ENCODE measurements at places on chromosomes 1 and 21. TPM values are rescaled to one million over a fixed set of nuclear protein-coding genes. Genes with fewer than 3 reads are reported as not detected.

DNA sequence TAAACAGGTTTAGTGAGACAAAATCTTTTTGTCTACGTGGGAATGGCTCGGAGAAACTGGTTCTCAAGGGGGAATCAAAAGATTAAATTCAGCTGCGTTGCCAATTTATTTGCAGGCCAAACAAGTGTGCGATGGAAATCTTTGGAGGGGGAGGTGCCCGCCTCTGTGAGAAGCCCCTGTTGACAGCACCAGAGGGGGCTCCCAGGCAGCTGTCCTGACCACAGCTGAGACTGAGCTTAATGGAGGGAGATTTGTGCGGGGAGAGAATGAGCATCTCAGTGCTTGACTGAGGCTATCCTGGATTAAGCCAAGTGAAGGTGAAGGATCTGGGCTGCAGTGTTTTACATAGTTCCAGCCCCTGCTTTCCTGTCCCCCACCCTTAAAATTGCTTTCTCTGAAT lies 169.7 kb downstream of the ATG4C start:
- DNase-seq = no peak

GRCh38 chr1:210434223-210434622 lies 105.5 kb downstream of the HHAT start:
- DNase-seq = no peak

DNA sequence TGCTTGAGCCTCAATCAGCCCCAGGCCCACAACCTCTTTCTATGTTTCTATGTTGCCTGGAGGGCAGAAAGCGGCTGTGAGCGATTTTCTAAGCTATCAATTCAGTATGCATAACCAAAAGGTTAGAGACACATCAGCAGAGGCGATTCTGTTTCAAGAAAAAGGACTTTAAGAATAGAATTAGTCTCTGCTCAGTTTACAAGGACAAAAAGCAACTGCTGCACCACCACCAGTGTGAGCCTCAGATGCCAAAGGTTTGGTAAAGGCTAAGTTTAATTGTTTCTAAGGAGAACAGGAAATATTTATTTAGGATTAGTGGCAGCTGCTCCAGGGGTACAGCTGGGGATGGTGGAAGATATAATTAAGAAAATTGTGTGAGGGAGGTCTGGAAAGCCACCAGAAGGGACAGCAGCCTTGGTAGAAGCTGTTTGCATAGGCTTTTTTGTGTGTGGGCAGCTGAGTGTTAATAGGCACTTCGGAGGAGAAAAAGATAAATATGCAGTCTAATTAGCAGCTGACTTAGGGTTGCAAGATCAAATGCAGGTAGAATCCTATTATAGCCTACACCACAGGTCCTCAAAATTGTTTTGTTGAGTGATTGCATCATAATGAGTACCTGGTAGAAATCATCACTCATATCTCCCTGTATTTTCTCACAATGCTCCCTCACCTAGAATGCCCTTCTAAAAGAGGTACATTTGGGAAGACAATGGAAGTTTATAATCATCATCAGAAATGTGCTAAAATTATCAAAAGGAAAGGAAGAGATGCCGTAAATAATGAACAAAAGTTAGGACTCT lies 35.8 kb downstream of the ZC3H11B start:
- DNase-seq = no peak

DNA sequence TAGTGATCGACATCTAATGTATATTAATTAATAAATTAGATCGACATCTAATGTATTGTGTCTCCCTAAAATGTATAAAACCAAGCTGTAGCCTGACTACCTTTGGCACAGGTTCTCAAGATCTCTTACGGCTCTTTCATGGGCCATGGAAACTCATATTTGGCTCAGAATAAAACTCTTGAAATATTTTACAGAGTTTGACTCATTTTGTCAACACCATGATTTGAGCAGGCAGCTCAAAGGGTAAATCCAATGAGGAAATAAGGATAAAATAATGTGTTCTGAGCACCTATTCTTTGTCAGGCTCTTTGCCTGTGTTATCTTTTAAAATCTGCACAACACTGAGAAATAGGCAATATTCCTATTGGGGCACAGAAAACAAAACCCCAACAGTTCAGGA lies 223.4 kb upstream of the DUSP10 start:
- DNase-seq = no peak

GRCh38 chr1:155389826-155390225 lies 69.1 kb downstream of the RUSC1 start:
- DNase-seq = no peak

DNA sequence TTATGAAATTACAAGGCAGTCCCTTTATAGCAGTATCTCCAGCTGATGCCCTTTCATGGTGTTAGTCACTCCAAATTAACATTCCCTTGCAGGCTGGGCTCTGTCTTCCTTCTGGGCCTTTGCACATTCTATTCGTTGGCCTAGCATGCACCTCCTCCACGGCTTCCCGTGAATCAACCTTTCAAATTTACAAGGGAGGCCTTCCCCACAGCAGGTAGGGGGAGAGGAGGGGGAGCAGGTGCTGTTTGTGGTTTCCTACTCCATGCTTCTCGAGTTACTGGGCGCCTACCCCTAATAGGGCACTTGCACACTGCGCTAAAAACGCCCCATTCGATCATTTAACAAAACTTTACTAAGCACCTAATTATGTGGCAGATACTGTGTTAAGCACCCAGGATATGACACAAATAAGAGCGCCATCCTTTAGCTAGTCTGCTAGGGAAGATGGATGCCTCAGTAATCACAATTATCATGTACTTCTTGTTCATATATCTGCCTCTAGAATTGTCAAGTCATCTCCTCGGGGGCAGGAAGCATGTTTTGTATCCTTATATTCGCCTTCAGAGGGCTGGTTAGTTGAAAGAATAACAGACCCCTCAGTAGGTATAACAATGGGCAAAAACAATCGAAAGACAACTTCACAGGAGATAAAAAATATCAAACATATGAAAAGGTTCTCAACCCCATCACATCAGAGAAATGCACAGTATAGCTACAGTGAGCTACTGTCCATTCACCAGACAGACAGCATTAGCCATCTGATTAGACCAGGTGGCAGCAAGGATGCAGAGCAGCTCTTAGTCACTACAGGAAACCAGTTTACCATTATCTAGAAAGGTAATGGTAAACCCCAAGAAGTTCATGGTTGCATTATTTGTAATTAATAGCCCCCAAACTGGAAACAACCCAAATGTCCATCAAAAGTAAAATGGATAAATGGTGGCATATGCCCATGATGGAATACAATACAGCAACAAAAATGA lies 1.7 kb upstream of the ADAR start:
- peak; percentile 78 for DNase-seq

RIIAD1 gene
- total RNA-seq = not detected

HFM1 gene
- total RNA-seq = not detected

SLAMF6 gene
- total RNA-seq = 48.3 TPM

C8A gene
- total RNA-seq = not detected

Data from activated naive CD4-positive, alpha-beta T cell treated with anti-CD3 and anti-CD28 coated beads, Interleukin-2, amount 50 U/mL, for 72 hours (primary cell).